Inflammatory macrophage (primary cell): ENCODE measurements at places on chromosomes 5 and 9.

GRCh38 chr9:86246752-86247161, 12.7 kb downstream of the C9orf153 start:
- no peak for DNase-seq

- DNase-seq, result no peak
Observed at GRCh38 chr9:79577969-79578723, 6.4 kb downstream of the TLE4 start.

DNA sequence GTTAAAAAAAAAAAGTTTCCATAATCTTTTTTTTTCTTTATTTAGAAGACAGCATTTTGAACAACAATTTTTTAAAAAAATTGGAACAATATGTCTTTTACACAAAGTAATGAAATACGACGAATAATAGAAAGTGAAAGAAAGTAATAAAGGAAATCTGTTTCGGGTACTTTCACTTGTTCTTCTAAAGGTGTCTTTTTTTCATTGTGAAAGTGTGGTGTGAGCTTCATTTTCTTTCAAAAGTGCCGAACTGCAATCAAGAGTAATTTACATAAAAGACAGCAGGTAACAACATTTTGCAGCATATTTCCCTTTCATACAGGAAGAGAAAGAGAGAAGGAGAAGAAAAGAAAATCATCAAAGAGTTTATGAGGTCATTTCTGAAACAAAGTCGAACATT, 159.7 kb upstream of the CDH12 start:
- no peak for DNase-seq

- DNase-seq, result no peak
Observed at GRCh38 chr5:5432020-5432707, 9.7 kb downstream of the ICE1 start.

DNA sequence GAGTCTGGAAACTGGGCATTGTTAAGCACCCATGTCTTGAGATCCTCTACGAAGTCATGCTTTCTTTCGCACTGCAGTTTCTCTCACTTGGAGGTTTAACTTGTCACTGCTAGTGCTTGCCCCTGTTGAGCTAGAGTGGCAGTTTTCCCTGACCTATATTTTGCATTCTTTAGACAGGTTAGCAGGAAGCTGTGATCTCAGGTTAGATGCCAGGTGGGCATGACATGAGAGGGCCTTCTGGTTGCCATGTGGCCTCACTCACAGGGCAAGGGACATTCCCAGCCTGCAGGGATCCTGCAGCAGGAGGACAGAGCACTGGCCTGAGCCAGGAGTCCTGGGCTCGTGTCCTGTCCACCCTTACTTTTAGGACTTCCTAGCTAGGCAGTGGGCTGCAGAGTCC, 28.6 kb downstream of the SLC36A1 start:
- no peak for DNase-seq

DNA sequence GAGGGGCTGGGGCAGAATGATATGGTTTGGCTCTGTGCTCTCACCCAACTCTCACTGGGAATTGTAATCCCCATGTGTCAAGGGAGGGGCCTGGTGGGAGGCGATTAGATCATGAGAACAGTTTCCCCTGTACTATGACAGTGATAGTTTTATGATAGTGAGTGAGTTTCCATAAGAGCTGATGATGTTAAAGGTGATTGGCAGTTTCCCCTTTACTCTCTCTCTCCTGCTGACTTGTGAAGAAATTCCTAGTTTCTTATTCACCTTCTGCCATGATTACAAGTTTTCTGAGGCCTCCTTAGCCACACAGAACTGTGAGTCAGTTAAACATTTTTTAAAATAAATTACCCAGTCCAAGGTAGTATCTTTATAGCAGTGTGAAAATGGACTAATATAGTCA, 120.4 kb upstream of the CDH9 start:
- DNase-seq, result no peak

GRCh38 chr5:1231354-1231905, 6.2 kb downstream of the SLC6A18 start:
- no peak for DNase-seq

DNA sequence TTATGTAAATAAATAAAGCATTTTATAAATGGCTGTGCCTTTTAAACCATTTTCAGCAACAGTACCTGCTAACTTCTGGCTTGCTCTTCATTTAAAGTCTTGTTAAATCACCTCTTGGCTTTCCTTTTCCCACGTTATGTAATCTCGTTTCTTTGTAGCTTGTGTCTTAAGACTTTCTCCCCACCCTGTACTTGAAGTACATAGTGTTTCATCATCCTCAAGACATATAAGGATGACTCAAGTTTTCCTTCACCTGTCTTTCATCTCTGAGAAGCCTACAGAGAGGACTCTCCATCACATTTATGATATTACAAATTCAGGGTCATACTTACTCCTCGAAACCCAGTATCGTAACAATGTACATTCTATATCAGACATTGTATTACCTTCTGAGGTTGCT, 33.9 kb downstream of the PRELID2 start:
- DNase-seq, result no peak

DNA sequence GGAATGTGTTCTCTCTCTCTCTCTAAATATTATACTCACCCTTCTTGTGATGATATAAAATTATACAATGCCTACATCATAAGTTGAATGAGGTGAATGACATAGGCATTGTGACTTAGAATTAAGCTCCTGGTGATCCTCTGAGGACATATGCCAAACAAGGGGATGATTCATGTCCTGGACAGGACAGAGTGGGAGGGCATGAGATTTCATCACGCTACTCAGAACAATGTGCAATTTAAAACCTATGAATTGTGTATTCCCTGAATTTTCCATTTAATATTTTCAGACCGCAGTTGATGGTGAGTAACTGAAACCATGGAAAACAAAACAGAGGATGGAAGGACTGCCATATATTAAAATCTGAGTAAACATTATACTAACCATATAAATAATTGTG, 782.2 kb upstream of the NUDT12 start:
- peak; percentile 12 for DNase-seq

DNA sequence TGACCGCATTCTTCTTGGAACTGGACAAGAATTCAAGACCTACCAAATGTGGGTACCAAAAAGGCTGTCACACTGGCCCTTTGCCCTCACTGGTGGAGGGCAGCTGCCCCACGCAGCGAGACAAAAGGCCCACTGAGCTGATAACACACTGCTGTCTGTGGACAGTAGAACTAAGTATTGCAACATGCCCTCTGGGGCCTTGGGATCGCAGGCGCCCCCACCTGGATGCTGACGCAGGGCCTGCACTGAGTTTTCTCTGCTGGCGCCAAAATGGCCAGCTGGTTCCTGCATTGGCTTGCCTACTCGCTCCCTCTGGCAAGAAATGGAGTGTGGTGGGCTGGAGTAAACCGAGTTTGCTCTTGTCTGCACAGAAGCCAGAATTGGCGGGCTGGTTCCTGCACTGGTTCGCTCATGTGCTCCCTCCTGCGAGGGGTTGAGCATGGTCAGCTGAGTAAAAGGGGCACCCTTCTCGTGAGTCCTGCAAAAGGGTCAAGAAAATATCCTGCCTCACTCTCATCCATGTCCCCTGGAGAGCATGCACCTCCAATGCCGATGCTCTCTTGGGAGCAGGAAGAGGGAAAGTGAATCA, 55.7 kb downstream of the NXNL2 start:
- DNase-seq, result no peak

DNA sequence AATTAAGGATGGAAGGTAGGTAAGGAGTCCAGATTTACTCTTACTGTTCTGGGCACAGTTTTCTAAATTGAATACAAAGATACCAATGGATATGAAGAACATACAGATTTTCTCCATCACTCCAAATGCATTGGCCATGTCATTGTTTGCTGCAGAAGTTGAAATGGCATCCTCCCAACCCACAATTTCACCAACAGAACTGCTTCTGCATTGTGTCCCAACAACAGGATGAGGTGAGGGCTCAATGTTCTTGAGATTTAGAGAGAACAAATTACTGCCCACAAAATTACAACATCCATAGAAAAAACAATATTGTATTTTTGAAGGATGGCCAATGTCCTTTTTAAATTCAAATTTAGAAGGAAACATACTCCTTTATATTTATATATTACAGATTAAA, 88.9 kb downstream of the NUDT12 start:
- DNase-seq, result no peak

DNA sequence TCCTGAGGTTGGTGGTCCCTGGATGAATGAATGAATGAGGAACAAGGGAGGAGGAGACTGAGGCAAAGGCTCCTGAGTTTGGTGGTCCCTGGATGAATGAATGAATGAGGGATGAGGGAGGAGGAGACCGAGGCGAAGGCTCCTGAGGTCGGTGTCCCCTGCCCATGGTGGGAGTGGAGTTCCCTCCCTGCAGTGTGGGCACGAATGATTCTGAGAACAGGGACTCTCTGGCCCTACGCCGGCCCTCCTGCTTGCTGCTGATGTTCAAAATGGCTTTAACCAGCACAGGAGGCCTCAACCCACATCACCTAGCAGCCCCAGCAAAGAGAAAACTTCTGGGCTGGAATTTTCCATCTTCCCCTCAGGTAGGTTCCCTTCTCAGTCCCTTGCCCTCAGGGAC, 377.8 kb downstream of the IRX2 start:
- DNase-seq, result no peak

- DNase-seq, result no peak
Observed at GRCh38 chr5:9625286-9625685, 4.9 kb downstream of the TAS2R1 start.

GRCh38 chr5:170011751-170012150, 31.5 kb upstream of the INSYN2B start:
- DNase-seq, result no peak
